ENCODE measurements at places on chromosomes 3 and 15. TPM values are rescaled to one million over a fixed set of nuclear protein-coding genes. Genes with fewer than 3 reads are reported as not detected.
A peak's percentile ranks its signal among the peaks of the same experiment; 100 is the strongest.

DNA sequence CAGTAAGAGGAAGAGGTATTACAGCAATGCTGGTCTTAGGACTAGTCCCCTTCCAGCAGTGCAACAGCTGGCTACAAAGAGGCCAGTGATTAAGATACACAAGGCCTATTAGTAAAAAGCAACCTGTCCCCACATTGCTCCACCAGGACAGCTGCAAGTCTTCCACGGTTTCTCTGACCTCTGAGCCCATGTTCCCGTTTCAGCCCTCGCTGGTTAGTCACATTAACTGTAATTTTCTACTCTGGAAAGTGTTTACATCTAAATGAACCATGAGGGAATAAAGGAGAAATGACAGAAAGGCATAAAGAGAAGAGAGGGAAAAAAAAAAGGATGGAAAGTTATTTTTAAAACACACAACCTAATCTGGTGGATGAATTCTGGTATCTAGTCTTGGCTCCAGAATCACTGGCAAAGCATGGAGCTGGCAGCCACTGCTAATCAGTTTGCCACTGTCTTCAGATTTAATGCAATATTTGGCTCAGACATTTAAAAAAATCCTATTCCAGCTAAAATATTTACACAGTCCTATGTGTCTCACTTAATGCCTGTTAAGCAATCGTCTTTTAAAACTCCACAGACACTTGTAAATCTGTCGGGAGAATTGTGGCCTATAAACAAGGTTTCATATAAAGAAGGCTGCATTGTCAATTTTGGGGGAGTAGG, 154.9 kb downstream of the GREM1 start:
- DNase-seq = no peak

DNA sequence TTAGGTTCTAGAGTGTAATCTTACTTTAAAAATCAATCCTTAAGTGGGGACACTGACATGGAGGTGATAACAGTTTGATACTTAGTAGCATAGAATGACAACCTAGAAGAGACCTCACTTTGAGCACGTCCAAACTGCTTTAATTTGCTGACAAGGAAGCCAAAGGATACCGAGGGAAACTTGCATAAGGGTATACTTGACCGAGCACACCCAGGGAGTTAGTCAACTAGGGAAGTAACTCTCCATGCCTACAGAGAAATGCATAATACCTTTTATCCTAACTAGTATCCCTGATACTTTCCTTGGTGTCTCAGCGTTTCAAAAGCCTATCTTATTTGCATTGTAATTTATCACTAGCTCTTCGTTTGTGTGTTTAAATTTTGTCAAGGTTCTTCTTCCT, 5.5 kb upstream of the TPRG1 start:
- no peak for DNase-seq

GRCh38 chr3:183768114-183768513, 57.3 kb downstream of the MAP6D1 start:
- DNase-seq = no peak

DNA sequence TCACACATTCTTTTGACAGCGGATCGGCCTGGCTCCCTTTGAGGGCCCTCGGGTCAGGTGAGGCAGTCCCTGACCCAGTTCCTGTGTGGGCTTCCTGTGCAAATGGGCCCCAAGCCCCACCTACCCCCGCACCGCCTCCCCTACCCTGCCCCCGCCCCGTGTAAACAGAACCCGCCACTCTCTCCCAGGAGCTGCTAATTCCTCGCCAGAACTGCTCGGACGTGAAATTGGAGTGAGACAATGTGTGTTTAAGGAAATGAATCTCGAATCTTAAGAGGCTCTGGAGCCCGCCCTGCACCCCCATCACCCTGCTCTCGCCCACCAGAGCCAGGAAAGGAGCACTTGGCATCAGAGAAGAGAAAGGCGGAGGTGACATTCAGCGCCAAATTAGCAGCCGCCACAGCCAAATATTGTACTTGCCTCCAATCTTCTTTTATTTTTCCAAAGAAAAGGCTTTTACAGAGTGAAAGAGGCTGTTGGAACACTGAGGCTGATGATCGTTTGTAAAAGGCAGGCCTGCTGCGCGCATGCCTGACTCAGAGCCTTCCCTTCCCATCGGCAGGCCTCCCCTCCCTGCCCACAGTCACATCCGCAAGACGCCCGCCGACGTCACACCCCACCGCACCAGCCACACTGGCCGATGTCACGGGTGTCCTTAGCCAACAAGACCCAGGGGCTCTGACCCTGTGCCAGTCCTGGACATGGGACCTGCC, 53.1 kb downstream of the CACNA2D2 start:
- DNase-seq = peak; percentile 79

GRCh38 chr3:160804762-160805161, 48.7 kb downstream of the PPM1L start:
- DNase-seq = no peak

- DNase-seq = no peak
These were observed 9.3 kb upstream of the HCN4 start for GRCh38 chr15:73378089-73378488.

The REC114 gene
- polyA plus RNA-seq = not detected

The SEMA3F gene
- polyA plus RNA-seq = 36.7 TPM

The EFCC1 gene
- polyA plus RNA-seq = 2.4 TPM

The SLC6A20 gene
- 0.37 TPM for polyA plus RNA-seq

The MAGI1 gene
- polyA plus RNA-seq = 8.2 TPM

DNA sequence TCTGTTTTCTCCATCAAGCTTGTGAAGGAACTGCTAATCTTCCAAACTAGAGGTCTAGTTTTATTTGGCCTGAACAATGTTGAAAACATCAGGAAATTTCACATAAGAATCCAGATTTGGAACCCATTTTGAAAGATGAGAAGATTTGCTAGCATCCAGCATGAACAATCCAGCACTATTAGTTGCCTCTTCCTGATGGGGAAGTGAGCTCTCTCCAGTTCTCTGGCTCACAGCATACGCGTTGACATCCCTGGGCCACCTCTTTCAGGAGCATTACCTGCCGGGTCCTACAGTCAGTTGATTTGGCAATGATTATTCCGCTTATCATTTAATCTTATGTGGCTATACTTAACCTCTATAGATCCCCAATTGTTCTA, 10.9 kb downstream of the GPR87 start:
- no peak for DNase-seq

GRCh38 chr3:132368962-132369361, 48.3 kb upstream of the DNAJC13 start:
- DNase-seq = no peak

The PATL2 gene
- 0.73 TPM for polyA plus RNA-seq

DNA sequence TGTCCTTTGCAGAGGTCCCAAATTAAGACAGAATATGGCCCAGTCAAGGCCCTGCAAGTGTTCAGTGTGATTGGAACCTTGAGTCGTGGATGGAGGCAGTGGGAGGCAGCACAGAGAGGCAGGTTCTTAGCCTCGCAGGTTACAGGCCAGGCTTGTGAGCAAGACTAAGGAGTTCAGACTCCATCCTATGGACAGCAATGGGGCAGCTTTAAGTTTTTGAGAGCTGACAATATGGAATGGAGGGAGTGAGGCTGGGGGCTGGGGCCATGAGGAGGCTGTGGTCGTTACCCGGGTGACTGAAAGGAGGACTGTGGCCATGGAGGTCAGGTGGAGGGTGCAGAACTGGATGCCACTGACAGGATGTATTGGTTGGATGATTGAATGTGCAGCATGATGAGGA, 74.1 kb upstream of the PRR23C start:
- no peak for DNase-seq

DNA sequence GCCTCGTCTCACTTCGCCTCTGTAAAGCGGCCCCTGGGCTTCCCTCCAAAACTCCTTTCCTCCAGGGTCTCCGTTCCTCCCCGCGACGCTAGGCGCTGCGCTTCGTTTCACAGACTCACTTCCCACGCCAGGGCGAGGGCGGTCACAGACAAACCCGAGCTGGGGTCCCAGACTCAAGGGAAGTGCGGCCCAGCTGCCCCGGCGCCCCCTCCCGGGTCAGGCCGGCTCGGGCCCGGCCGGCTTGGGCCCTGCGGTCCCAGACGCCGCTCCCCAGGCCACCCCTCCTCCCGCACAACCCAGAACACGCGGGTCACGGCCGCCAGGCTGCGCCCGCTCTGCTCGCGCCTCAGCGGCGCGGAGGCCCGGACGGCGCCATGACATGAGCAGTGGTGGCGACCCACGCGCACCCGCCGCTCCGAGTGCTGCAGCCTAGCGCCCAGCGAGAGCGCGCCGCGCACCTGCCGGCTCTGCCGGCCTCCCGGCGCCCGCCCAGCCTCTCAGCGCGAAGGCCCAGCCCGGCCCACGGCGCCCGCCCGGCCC, 547 bp downstream of the NUP210 start:
- DNase-seq = peak; percentile 48

The KCNMB3 gene
- 1.7 TPM for polyA plus RNA-seq

The IL5RA gene
- polyA plus RNA-seq = 0.22 TPM

The CASR gene
- polyA plus RNA-seq = 14.8 TPM

DNA sequence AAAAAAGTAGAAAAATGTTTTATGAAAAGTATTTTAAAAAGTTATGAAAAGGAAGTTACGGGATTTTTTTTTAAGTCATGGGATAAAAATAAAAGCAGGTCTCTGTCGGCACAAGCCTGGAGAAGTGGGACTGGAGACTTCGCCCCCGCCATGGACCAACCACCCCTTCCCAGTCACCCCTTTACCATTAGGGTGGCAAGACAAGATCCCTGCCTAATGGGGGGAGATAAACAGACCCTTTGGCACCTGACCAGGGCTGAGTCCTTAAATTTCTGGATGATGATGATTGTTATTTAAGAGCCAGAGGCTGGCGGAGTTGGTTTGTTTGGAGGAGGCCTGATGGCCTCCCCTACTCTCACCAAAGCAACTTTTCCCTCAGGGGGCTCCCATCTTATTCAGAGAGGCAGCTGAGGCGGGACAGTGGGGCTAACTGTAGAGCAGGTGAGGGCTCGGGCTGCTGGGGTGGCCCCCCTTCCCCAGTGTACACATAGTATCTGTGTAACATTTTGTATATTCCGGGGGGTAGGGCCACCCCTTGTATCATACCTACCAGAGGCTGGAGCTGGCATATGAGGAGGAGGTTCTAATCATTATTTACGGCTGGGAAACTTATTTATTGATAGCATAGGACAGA, 74.0 kb downstream of the ADAMTS7 start:
- no peak for DNase-seq

The PROS1 gene
- 30.0 TPM for polyA plus RNA-seq

DNA sequence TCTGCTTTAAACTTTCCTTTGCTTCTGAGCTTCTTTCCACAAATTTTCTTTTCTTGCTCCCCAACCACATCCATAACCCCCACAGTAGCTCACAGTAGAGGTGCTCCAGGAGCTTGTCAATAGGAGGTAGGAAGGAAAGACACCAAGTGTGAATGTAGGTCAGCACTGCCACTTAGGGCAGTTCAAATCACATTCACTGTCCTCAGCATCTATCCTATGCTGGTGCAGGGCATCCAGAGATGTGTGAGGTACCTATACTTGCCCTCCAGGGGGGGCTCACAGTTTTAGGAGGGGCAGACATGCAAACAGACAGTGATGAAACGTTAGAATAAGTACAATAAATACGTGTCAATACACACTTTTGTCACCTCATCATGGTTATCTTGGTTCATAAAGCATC, 1.5 kb upstream of the SPSB4 start:
- DNase-seq = no peak

DNA sequence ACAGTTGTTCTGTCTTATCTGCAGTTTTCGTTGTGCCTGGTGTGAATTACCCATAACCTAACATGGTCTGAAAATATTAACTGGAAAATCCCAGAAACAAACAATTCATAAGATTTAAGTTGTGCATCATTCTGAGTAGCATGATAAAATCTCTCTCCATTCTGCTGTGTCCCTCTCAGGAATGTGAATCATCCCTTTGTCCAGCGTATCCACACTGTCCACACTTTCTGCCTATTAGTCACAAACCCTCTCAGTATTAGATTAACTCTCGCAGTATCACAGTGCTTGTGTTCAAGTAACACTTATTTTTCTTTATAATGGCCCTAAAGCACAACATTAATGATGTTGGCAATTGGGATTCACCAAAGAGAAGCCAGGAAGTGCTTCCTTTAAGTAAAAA, 203.2 kb downstream of the CGGBP1 start:
- DNase-seq = no peak

The LYZL4 gene
- polyA plus RNA-seq = not detected

DNA sequence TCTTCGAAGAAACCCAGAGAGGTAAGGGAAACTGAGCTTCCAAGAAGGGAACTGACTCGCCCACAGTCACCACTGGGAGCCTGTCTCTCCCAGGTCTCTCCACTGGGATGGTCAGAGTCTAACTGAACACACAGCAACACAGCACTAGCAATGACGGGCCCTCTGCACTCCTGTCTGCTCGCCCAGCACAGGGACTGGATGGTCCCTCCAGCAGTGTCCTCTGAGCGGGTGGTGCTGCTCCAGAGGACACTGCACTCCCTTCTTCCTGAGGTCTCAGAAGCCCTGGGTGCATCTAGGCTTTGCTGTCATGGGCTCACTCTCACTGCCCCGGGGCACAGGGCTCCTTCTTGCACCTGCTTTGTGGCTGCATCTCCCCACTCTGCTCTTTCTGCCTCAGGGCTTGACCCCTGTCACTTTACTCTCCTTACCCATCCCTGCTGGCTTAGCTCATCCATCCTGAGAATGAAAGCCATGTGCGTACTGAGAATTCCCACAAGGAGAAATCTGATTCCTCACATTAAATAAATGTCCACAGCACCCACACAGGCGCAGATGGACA, 356.6 kb downstream of the GABRG3 start:
- DNase-seq = no peak

DNA sequence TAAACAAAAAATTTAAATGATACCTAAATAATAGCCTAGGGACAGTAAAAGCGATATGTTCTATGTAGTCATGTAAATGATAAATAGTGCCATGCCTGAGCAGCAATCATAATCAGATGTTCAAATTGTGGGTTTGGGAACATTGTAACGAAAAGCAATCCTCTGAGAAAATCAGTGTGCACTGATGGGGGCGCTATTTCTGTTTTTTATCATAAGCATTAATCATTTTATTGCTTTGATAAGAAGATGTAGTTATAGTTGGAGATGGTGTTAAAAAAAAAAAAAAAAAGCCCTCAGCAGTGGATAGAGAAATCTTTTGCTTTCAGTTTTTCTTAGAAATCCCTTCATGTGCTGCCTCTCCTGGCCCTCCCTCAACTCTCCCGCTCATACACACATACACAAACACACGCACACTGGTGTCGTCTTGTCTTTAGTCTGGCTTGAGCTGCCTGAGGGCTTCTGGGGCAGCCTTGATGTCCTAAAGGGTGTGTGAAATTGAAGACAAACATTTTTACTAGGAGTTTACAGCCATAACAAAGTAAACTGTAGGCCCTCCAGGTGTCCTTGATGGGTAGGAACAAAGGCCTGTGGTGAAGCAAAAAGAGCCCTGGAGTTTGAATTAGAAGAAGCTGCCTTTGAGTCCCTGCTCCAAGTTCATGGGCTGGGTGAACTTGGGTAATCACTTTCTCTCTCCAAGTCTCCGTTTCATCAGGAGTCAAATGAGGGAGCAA, 428.1 kb downstream of the SOX2 start:
- DNase-seq = no peak

GRCh38 chr3:186845756-186846155, 3.2 kb downstream of the ADIPOQ start:
- DNase-seq = no peak

The ZNF501 gene
- 1.5 TPM for polyA plus RNA-seq

The TPRG1 gene
- 0.37 TPM for polyA plus RNA-seq

- no peak for DNase-seq
These were observed 35.7 kb downstream of the IGF2BP2 start for GRCh38 chr3:185789134-185789533.
